ENCODE measurements at places on chromosomes 2 and 18. TPM values are rescaled to one million over a fixed set of nuclear protein-coding genes. Genes with fewer than 3 reads are reported as not detected.

- DNase-seq = no peak
Measured at GRCh38 chr2:241775223-241776177, 1.1 kb upstream of the GAL3ST2 start.

GRCh38 chr2:25341753-25342371, at the start of gene DNMT3A:
DNMT3A (minus strand) TSS chr2:25341925; CDS start chr2:25313984, 27,941 bp downstream.
- DNase-seq = no peak

DNA sequence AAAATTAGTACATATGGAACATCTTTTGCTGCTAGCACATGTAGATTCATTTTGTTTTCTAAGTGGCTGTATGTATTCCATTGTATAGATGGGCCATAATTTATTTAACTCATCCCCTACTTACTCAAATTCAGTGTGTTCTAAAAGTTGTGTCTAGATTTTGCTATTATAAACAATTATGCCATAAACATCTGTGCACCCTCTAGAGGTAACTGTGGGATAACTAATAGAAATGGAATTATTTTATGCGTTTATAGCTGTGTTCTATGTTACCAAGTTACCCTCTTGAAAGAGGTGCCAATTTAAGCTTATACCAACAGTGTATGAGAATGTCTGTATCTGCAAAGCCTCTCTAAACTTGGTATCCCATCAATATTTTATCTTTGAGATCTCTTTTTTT, 100.4 kb downstream of the MMADHC start:
- no peak for DNase-seq

DNA sequence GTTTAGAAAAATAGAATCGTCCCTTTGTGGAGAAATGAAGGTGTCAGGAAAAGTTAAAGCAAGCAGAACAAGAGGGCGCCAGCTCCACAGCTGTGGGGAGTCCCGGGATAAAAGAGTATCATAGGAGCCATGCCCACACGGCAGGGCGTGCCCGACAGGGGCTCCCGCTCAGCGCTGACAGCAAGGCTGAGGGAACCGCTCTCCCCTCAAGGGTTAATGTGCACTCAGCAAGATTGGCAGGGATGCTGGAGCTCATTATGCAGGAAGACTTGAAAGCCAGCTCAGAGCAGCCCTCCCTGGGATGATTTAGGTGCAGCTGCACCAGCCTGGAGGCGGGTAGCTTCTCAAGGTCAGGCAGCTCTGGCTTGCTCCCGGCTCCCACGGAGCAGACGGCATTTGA, 500.2 kb downstream of the EIPR1 start:
- no peak for DNase-seq

DNA sequence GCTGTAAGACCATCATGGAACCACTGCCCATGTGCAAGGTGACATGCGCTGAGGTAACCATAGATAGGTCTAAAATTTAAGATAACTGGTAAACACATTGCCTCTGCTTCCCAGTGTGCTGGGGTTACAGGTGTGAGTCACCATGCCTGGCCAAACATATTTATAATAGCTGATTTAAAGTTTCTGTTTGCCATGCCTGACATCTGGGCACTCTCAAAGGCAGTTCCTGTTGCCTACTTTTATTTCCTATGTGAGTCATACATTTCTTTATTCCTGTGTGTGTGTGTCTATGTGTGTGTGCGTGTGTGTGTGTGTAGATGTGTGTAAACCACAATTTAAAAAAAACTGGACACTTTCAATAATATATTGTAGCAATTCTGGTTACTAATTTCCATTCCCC, 415.2 kb upstream of the NETO1 start:
- DNase-seq = no peak

DNA sequence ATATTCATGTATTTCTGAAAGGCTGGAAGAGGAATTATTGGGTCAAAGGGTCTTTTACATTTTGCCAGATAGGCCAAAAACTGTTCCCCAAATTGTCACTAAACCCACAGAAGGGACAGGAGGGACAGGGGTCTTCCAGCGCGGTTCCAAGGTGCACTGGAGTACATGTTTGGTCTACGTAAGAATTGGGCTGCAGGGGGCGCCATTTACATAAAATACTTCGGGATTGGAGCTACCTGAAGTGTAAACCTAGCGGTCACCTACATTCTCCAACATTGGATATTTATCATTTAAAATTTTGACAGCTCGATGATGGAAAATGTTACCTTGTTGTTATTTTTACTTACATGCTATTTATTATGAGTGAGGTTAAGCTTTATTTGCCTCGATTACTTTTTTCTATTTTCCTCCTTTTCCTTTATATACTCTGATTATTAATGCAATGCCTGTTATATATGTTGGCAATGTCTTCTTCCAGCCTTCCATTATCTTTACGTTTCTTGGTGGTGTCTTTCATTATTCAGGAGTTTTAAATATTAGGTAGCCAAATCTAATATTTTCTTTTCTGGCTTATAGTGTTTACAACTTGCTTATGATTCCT, 43.0 kb upstream of the RAB6C start:
- DNase-seq = no peak

GRCh38 chr2:133424876-133425275, 143.4 kb downstream of the NCKAP5 start:
- no peak for DNase-seq

- no peak for DNase-seq
Measured at GRCh38 chr2:136305517-136306192, 187.7 kb upstream of the CXCR4 start.

GRCh38 chr2:147910990-147911473, 66.2 kb downstream of the ACVR2A start:
- DNase-seq = peak; percentile 56

The MC5R gene
- 0.17 TPM for polyA plus RNA-seq

The ADD2 gene
- 5.7 TPM for polyA plus RNA-seq

The NT5DC4 gene
- polyA plus RNA-seq = 0.07 TPM

The C2orf81 gene
- polyA plus RNA-seq = 5.7 TPM

The FOXI3 gene
- polyA plus RNA-seq = 0.13 TPM

The MSH6 gene
- polyA plus RNA-seq = 116 TPM

Measured in right renal cortex interstitium (tissue), 3 donors.